CMK (cell line): ENCODE measurements at places on chromosomes 4 and X.

DNA sequence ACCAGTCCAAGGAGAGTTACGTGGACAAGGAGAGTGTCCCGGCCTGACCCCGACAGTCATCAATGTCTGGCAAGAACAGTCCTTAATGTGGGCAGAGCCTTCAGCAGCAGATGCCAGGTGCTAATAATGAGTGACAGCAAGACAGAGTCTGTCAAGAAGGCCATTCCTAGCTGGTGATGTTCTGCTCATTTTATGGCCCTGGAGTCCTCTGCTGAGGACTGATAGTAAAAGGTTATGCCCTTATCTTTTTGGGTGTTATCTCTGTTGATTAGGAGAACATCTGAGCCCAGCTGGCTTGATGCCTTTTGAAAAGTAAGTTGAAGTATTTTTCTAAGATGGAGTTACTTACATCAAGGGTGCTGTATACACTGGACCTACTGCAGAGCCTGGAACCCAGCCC lies 67.3 kb downstream of the SLC34A2 start:
- no peak for DNase-seq

GRCh38 chr4:102543030-102543928 lies 42.1 kb downstream of the NFKB1 start:
- no peak for DNase-seq

- DNase-seq, result no peak
Observed at GRCh38 chr4:113591982-113592381, 169.6 kb downstream of the CAMK2D start.

- no peak for DNase-seq
Observed at GRCh38 chr4:52868133-52868532, 6.0 kb downstream of the RASL11B start.

DNA sequence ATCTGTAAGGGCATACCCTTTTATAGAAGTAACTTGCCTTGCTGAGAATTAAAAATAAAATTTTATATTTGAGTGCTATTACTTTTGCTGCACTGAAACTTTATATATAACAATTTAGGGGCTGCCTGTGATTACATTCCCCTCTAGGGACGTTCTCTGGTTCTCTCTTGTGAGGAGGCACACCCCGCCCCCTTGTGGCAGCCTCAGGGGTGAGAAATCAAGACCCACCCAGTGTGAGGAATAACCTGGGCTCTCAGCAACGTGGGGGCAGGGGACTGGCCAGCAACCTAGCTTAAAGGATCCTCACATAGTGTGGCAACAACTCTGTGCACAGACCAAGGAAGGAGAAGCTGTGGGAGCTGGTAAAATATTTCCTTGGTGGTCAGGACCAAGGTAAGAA lies 43.7 kb downstream of the MAGEA9 start:
- DNase-seq, result no peak

- no peak for DNase-seq
Observed at GRCh38 chr4:40046311-40046980, 10.2 kb upstream of the N4BP2 start.
